NCI-H1048 (cell line): ENCODE measurements at places on chromosomes 4 and X.

- no peak for DNase-seq
Observed at GRCh38 chrX:24838629-24839028, 144.9 kb downstream of the POLA1 start.

DNA sequence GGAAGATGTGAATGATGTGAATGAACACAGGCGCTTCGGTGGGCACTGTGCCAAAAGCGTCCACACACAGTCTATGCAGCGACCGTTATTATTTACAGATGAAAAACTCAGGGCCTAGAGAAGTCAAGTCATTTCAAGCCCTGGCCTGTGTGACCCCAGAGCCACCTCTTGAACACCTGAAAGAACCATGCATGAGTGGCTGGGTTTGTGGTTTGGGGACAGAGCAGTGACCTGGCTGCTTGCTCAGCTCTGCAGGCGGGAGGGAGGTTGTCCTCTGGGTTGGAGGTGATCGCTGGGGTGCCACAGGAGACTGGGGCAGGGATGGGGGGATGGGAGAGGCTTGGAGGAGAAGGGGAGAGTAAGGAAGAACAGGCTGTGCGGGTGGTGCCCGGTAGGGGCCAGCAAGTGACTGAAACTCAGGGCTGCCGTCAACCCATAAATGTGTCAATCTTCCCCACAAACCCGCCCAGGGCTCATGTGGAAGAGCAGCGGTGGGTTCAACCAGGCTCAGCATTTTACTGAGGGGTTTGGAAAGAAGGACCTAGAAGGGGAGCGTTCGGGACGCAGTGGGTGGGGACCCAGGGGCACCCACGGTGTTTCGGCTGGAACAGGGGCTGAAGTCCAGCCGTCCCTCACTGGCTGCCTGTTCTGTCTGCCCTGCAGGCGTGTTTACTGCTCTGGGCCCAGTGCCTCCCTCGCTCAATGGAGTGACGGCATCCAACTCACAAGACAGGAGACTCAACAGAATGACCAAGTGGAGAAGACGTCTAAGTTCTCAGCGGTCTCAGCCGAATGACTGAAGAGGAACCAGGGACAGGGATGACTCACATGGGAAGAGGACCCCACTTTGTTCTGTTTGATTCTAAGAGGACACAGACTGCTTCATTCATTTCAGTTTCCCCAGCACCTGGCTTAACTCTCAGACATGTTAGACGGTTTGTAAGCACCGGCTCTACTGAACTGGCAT lies 167.8 kb downstream of the AFAP1 start:
- no peak for DNase-seq

- no peak for DNase-seq
Observed at GRCh38 chr4:177228599-177228998, 81.1 kb upstream of the NEIL3 start.

- DNase-seq = no peak
Observed at GRCh38 chrX:17484592-17484991, 109.6 kb downstream of the NHS start.

DNA sequence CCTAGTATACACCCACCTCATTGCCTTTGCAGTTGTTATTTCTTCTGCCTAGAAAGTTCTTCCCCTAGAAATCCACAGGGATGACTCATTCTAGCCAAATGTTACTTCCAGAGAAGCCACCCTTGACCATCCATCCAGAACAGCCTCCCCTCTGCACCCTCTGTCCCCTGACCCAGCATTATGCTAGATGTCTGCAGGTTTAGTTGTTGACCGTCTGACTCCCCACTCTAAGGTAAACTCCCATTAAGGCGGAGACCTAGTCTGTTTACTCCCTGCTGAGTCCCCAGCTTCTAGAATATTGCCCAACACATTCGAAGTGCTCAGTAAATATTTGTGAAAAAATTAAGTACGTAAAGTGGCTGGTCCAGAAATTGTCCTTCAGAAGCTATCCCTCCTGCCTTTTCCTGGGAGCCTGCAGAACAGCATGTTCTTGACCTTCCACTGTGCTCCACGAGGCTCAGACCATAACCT lies 11.0 kb downstream of the SRD5A3 start:
- DNase-seq = no peak

GRCh38 chrX:120677004-120677652 lies 47.3 kb upstream of the C1GALT1C1 start:
- no peak for DNase-seq

GRCh38 chr4:111963158-111963700 lies 182.0 kb upstream of the FAM241A start:
- DNase-seq = no peak

- no peak for DNase-seq
Observed at GRCh38 chr4:189826657-189827056, 114.0 kb upstream of the FRG1 start.

- no peak for DNase-seq
Observed at GRCh38 chr4:25879587-25879986, 16.8 kb upstream of the SEL1L3 start.
